HFFc6 (cell line): ENCODE measurements at places on chromosomes 16 and 17.

- DNase-seq = no peak
These were observed 426.8 kb downstream of the HS3ST4 start for GRCh38 chr16:26118575-26118974.

DNA sequence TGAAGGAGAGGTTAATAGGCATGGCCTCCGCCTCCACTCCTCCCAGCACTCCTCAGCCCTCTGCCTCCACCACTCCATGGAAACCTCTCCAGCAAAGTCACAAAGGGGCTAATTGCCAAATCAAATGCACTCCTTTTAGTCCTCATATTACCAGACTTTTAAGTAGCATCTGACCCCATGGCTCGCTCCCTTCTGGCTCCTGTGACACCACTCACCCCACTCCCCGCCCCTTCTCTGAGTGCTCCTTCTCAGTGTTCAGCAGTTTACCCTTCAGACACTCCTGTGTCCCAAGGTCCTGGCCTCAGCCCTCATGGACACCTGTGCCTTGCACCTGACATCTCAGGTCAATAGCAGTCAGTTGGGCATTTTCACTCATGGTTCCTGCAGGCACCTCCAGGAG lies 243.5 kb upstream of the CCL2 start:
- DNase-seq = no peak

DNA sequence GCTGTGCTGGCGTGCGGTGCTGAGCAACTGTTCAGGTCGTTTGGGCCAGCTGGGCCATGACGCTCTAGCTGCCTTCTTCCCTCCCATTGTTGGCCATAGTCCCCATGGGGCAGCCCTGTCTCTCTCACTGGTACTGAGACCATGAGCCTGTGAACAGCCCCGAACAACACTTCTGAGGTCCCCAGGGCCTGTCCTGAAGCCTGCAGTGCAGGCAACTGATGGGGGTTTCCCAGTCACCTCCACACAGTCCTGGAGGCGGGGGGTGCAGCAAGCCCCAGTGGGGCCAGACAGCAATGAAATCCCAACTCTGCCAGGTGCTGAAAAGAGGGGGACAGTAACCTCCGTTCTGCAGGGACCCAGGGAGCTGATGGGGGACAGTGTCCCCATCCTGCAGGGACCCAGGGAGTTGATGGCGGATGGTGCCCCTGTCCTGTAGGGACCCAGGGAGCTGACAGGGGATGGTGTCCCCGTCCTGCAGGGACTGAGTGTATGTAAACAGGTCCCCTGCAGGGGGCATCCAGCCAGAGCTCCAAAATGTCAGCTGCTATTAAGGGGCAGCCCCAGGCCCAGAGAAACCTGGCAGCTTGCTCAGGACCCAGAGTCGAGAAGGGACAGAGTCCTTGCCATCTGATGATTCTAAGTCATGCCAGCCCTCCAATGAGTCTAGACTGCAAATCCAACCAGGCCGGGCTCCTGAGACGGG lies 30.4 kb downstream of the ENGASE start:
- DNase-seq = no peak

- peak; percentile 9 for DNase-seq
These were observed 15.4 kb downstream of the TBX4 start for GRCh38 chr17:61467416-61468262.

GRCh38 chr16:85145188-85145587 lies 32.9 kb upstream of the CIBAR2 start:
- DNase-seq = no peak

DNA sequence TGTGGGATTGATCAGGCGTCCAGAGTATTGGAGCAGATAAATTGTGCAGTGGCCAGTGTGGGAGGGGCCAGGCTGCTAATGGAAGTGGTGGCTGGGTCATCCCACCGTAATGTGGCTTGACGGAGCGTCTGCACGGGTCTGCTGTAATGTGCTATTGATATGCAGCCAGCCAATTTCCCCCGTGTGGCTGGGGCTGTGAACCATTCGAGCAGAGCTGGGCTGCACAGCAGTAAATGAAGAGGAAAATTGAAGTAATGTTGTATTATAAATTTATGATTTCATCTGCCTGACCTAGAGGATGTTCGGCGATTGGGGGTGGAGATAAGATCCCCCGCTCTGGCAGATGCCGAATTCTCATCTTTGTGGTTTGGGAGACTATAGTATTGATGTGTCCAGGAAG lies 121.5 kb downstream of the CCDC182 start:
- DNase-seq = no peak

DNA sequence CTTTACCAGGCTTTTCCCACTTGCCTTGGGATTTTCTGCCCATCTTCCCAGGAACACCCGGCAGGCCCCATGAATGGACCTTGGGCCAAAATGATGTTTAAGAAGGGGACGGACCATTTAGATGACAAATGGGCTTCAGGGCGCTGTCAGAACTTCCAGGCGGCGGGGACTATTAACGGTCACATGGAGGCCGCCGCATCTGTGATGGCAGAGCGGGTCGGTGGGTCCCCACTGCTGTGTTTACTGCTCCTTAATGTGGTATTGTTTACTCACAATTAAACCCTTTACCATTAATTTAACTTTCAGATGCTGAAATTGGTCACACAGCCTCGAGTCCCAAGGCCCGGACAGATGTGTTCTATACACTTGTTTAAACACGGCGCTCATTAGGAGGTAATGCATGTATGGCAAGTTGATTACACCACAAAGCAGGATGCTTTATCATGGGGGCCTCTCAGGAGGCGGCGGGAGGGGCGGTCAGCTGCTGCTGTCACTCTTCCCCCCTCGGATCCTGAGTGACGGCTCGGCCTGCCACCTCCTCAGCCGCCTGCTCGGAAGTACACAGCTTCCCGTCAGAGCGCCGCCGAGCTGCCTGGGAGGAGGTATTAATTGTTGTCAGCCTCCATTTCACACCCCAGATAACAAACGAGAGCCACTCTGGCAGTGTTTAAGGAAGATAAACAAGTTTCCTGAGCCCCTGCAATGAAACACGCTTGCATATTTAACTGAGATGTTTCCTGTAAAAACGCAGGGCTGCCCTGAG lies 83.9 kb upstream of the IRX3 start:
- DNase-seq = no peak

DNA sequence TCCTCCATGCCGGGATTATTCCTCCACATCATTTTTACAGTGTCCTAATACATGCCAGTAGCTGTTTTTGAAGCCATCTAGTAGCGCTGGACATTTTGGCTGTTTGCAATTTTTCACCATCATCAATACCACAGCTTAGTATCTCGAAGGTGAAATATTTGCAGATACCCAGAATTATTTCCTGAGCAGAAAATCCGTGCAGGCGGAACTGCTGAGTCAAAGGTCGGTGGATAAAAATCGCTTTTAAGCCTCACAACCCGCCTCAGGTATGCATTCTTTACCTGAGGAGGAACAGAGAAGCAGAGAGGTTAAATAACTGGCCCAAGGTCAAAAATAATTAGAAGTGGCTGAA lies 584 bp upstream of the TNRC6A start:
- no peak for DNase-seq

GRCh38 chr16:1965396-1966001 lies 873 bp upstream of the RPS2 start:
- DNase-seq = no peak

- DNase-seq = no peak
These were observed 340.8 kb downstream of the XYLT1 start for GRCh38 chr16:17129971-17130370.

DNA sequence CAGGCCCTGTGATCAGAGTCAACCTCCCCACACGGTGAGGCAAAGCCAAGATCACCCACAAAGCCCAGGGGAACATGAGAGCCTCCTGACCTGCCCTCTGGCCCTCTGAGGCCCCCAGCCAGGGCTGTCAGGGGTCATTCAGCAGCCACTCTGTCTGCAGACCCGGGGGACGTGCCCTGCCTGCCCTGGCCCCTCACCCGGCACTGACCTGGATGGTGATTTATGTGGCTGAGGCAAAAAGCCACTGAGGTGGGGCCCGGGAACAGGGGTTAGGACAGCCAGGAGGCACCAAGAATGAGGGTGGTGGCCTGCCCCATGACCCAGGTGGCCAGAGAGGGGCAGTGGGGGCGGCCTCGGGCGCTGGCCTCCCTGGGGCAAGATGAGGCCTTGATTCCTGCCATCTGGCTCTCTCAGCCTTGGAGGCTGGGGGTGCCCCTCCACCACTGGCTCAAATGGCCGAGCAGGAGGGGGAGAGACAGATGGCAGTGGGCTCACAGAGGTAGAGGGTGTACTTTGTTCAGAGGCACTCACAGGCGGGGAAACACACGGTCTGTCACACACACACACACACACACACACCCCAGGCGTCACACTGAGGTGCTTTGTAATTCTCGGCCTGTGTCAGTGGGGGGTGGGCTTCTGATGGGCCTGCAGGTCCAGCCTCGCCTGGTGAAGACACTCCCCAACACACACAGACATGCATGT lies 174.0 kb upstream of the GSE1 start:
- DNase-seq = no peak

- no peak for DNase-seq
These were observed 135.0 kb downstream of the IRF8 start for GRCh38 chr16:86033971-86034370.

DNA sequence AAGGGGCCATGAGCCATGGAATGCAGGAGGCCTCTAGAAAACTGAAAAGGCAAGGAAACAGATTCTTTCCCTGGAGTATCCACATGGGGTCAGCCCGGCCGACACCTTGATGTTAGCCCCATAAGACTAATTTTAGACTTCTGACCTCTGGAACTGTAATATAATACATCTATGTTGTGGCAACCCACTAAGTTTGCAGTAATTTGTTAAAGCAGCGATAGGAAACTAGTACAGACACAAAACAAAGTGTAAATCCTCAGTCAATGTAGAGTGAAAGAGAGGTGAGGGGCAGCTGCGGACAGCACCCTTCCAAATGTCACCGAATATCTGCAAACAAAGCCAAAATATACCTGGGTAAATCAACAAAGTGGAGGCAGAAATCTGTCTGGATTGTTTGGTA lies 7.2 kb upstream of the SIAH1 start:
- no peak for DNase-seq
